ENCODE measurements at places on chromosomes 2 and 18.
A peak's percentile ranks its signal among the peaks of the same experiment; 100 is the strongest.

GRCh38 chr18:13376841-13377351 is 158.3 kb downstream of the LDLRAD4 start:
- no peaks in the 10 kb centered on the region for H3K27me3 ChIP-seq
- DNase-seq: no peak
- no peaks in the 10 kb centered on the region for H3K4me1 ChIP-seq
- H3K36me3 ChIP-seq: no peaks in the 10 kb centered on the region

DNA sequence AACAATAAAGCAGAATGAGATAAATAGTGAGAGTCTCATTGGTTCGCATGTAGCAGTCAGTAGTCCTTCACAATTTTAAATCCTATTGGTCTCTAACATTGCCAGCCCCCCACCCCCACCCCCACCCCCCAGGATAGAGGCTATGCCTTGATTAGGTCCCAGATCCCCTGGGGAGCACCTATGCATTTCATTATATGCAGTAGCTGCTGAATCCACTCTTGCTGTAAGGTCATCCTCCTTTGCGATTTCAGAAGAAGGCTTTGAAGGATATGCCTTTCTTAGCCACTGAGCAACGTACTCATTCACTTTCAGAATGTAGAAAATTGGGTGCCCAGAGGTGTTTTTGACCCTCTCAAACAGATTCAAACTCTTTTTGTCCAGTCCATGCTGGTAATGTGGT is 382.8 kb upstream of the GALNT5 start:
- no peak overlapping the region for H3K4me3 ChIP-seq
- no peak for DNase-seq
- no peaks in the 10 kb centered on the region for H3K27me3 ChIP-seq

- no peak overlapping the region for H3K4me3 ChIP-seq
- H3K4me1 ChIP-seq: no peaks in the 10 kb centered on the region
- H3K27me3 ChIP-seq: no peaks in the 10 kb centered on the region
- H3K36me3 ChIP-seq: no peaks in the 10 kb centered on the region
- H3K27ac ChIP-seq: no peak overlapping the region
Measured at GRCh38 chr18:9846162-9846925, 39.4 kb upstream of the TXNDC2 start.

GRCh38 chr2:42962508-42962953 is 170.1 kb upstream of the HAAO start:
- H3K4me3 ChIP-seq: no peak overlapping the region
- H3K27ac ChIP-seq: no peak overlapping the region
- H3K4me1 ChIP-seq: no peaks in the 10 kb centered on the region
- no peaks in the 10 kb centered on the region for H3K36me3 ChIP-seq
- DNase-seq: peak; percentile 52

DNA sequence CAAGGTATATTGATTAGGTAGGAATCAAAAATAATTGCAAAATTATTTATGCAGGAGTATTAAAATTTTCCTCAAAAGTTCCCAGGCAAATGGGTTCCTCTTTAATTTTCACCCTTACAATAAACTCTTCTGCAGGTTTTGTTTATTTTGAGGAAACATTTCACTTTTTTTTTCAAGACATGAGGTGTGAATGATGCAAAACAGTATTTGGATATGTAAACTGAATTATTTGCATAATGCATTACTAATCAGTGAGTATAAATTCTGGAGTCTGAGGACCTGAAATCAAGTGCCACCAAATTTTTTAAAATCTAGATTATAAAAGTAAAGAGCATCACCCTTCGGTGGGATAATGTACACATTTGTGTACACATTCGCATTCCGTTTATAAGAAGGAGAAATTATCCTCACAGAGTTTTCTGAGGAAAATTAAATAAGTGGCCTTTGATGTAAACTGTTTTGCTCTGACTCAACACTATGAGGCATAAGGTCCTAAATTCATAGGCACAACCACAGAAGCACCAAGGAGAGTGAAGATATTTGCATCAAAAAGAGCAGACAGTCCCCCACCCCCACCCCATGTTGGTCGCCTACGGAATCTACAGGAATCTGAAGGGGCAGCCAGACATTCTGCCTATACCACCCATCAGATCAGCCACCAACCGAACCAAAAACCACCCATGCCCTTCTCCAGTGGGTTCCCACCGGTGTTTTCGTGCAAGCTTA is 33.1 kb downstream of the BCL11A start:
- no peaks in the 10 kb centered on the region for H3K27me3 ChIP-seq
- no peaks in the 10 kb centered on the region for H3K36me3 ChIP-seq
- no peaks in the 10 kb centered on the region for H3K4me1 ChIP-seq
- no peak overlapping the region for H3K27ac ChIP-seq
- H3K4me3 ChIP-seq: no peak overlapping the region

DNA sequence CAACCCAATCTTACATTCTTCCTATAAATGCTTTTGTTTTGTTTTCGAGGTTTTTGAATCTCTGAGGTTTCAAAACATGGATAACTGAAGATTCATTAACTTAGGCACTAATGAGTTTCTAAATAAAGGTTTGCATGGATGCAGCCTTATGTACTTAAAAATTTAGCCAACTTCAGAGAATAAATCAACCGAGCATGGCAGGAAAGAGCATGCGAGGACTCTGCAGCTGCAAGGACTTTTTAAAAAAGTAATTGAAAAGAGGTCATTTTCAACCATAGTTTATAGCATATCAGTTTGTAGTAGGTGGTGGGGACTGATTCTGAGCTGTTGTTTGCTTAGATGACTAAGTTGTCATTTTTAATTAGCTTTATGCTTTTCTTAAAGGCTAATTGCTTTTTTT is 567.0 kb upstream of the ZEB2 start:
- no peak overlapping the region for H3K4me3 ChIP-seq
- no peaks in the 10 kb centered on the region for H3K36me3 ChIP-seq
- no peak for DNase-seq
- H3K27ac ChIP-seq: no peak overlapping the region
- H3K4me1 ChIP-seq: no peaks in the 10 kb centered on the region

DNA sequence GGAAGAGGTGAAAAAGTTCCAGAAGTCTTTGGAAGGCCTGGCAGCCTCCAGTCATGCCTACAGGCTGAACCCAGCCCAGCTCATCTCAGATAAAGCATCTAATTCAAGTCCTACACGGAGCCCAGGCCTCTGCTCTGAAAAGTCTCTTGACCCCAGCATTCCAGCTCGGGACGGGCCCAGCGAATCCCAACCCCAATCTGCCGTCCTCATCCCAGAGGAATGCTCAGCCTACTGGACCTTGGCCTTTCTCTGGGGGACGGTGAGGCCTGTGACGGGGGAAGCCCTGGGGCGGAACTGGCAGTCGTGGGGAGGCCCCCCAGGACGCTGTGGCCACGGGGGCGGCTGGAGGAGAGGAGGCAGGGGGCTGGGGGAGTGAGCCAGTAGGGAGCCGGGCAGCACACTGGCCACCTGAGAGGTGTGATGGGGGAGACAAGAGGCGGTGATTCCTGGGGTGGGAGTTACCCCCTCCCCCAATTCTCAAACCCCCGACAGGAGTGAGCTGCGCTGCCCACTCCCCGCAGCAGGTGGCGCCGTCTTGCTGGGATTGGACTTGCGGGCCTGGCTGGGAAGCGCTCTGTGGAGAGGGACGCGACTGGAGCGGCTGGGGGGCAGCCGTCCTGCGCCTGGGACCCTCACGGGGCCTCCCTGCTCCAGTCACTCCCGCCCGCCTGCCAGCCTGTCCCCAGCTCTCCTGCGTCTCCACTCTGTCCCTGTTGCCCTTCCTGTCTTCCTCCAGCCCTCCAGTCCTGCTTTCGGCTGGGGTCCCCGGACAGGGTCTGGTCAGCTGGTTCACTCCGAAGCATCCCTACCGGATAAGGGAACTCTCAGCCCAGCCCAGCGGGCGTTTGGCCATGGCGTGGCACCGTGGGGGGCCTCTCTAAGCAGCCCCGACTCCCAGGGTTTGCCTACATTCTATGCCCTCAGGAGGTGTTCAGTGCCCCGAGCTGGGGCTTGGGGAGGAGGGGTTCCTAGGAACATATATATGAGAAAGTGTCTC is 182.6 kb upstream of the HAAO start:
- no peak overlapping the region for H3K4me3 ChIP-seq
- no peaks in the 10 kb centered on the region for H3K36me3 ChIP-seq
- H3K27me3 ChIP-seq: no peaks in the 10 kb centered on the region

DNA sequence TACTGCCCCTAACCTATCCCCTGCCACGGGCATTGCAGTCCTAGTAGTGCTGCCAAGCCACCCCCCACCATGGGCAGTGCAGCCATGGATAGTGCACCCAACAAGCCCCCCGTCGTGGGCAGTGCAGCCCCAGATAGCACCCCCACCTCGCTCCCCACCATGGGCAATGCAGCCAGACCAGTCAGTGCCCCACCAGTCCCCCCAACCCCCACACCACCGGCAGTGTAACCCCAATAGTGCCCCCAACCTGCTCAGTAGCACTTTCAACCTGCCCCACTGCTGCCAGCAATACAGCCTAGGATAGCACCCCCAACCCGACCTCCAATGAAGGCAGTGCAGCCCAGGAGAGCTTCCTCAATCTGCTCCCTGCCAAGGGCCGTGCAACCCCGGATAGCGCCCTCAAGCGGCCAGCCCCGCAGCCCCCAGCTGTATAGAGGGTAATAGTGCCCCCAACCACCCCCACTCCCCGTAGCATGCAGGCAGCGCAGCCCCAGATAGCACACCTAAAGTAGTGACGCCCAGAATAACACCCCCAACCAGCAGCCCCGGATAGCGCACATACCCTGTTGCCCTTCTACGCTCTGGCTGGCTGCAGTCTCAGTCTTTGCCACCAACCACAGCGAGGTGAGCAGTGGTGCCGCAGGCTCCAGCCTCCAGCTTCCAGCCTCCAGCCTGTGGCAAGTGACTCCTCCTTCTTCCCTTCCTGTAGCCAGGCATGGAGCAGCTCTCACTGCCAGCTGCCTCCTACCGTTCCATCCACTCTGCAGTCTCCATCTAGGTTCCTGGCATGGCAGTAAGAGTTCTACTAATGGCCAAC is 45.4 kb upstream of the ANKRD62 start:
- DNase-seq: no peak
- H3K27me3 ChIP-seq: no peaks in the 10 kb centered on the region
- H3K4me1 ChIP-seq: no peaks in the 10 kb centered on the region
- no peak overlapping the region for H3K4me3 ChIP-seq

DNA sequence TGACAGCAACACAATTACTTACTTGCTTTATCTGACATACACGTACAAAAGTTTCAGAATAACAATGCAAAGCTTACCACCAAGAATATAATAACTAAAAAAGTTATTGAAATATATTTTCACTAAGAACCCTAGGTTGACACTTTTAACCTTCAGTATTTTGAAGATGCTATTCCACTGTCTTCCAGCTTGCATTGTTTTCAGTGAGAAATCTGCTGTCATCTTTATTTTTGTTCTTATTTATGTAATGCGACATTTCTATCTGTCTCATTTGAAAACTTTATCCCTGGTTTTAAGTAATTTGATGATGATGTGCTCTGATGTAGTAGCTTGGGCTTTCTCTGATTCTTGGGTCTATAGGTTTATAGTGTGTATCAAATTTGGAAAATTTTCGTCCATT is 165.0 kb upstream of the SMIM21 start:
- H3K27ac ChIP-seq: no peak overlapping the region
- H3K36me3 ChIP-seq: no peaks in the 10 kb centered on the region
- no peaks in the 10 kb centered on the region for H3K4me1 ChIP-seq
- H3K27me3 ChIP-seq: no peaks in the 10 kb centered on the region
- no peak for DNase-seq
- H3K4me3 ChIP-seq: no peak overlapping the region

DNA sequence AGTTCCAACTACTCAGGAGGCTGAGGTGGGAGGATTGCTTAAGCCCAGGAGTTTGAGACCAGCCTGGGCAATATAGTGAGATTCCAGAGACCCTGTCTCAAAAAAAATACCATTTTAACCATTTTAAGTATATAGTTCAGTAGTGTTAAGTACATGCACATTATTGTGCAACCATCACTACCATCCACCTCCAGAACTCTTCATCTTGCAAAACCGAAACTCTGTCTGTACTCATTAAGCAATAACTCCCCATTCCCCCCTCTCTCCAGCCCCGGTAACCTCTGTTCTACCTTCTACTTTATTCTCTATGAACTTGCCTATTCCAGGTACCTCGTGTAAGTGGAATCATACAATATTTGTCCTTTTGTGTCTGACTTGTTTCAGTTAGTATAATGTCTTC is 86.4 kb downstream of the GFPT1 start:
- no peaks in the 10 kb centered on the region for H3K4me1 ChIP-seq
- no peak for DNase-seq
- no peak overlapping the region for H3K27ac ChIP-seq
- H3K4me3 ChIP-seq: no peak overlapping the region
- H3K36me3 ChIP-seq: no peaks in the 10 kb centered on the region

DNA sequence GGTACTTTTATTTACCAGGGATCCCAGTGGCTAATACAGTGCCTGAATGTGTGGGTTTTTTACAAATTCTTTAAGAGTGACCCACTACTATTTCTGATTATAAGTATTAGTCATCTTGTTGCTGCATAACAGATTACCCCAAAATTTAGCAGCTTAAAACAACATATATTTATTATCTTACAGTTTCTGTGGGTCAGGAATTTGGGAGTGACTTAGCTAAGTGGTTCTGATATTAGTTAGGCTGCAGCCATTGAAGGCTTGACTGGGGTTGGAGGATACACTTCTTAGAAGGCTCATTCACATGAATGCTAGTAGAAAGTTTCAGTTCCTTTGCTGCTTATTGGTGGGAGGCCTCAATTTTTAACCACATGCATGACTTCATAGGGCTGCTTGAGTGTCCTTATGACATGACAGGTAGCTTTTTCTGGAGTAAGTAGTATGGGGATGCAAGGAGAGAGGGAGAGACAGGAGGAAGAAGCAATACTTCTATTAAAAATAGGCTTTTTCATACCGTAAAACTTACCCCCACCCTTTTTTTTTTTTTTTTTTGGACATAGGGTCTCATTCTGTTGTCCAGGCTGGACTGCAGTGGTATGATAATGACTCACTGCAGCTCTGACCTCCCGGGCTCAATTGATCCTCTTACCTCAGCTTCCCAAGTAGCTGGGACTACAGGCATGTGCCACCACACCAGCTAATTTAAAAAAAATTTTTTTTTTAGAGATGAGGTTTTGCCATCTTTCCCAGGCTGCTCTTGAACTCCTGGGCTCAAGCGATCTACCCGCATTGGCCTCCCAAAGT is 13.3 kb upstream of the POLE4 start:
- no peaks in the 10 kb centered on the region for H3K36me3 ChIP-seq
- no peaks in the 10 kb centered on the region for H3K4me1 ChIP-seq
- H3K4me3 ChIP-seq: no peak overlapping the region

GRCh38 chr2:239399921-239400595 is 762 bp downstream of the HDAC4 start:
- no peak overlapping the region for H3K27ac ChIP-seq
- peak overlapping the region; percentile 69 for H3K4me3 ChIP-seq
- peak; percentile 73 for DNase-seq
- H3K27me3 ChIP-seq: no peaks in the 10 kb centered on the region
- H3K36me3 ChIP-seq: no peaks in the 10 kb centered on the region

DNA sequence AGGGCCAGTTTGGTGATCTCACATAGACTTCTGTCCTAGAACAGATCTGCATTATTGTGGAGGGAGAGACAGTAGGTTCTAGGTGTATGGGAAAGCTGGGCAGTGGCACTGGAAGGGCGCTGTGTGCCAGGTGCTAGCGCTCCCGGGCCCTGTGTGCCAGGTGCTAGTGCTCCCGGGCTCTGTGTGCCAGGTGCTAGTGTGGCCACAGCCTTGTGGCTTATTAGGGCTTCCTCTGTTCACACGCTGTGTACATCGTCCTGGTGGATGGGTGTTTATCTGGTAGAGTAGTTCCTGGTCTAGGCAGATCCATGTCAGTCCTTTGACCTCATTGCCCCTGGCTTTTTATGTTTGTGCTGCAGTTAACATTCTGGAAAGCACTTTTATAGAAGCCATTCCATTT is 263.4 kb downstream of the AGAP1 start:
- H3K27ac ChIP-seq: no peak overlapping the region
- no peaks in the 10 kb centered on the region for H3K27me3 ChIP-seq
- H3K4me3 ChIP-seq: no peak overlapping the region
- no peaks in the 10 kb centered on the region for H3K4me1 ChIP-seq
- peaks cover 1% of the 10 kb centered on the region for H3K36me3 ChIP-seq

All from kidney (tissue), 22 donors.